ENCODE measurements at places on chromosomes 6 and 20.

GRCh38 chr6:11172501-11173327 is 59.8 kb downstream of the NEDD9 start:
- peak; percentile 73 for DNase-seq

DNA sequence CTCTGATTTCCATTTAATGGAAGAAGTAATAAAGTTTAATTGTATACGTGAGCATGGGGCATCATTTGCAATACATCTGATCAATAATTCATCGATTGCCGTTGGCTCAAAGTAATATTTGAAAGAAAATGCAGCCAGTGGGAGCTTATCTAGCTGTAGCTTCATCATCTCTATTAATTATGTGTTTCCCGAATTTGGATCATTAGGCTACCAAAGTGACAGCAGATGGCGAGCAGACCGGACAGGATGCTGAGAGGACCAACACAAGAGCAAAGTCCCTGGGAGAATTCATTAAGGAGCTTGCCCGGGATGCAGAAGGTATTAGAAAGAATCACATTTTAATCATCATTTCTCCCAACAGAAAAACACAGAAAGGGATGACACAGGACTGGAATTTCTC is 327.1 kb downstream of the ARHGAP18 start:
- no peak for DNase-seq

DNA sequence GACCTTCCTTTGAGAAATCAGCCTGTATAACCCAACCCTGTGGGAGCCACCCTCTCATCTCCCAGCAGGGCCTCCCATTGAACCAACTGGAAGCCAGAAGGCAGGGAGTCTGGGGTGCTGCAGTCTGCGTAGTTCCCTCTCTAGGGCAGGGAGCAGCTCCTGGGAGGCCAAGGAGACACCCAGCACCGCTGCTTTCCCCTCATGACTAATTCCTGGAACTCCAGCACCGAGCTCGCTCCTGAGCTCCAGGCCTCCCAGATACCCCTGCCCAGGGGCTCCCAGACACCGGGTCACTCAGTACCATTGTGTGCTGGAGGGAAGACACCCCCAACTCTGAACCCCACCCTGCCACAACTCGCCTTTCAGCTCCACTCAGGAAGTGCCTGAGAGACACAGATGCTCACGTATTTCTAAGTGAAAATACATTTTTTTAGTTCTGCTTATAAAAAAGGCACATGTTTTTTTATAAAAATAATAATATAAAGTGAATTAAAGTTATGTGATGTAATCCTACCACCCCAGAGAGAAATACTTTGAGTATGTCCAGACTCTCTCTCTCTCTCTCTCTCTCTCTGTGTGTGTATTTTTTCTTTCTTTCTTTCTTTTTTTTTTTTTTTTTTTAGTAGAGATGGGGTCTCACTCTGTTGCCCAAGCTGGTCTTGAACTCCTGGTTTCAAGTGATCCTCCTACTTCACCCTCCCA is 17.5 kb downstream of the PIM1 start:
- no peak for DNase-seq

- no peak for DNase-seq
These were observed 227.3 kb downstream of the TBXT start for GRCh38 chr6:165940366-165940765.

- no peak for DNase-seq
These were observed 17.9 kb upstream of the THEMIS start for GRCh38 chr6:127918506-127919427.

DNA sequence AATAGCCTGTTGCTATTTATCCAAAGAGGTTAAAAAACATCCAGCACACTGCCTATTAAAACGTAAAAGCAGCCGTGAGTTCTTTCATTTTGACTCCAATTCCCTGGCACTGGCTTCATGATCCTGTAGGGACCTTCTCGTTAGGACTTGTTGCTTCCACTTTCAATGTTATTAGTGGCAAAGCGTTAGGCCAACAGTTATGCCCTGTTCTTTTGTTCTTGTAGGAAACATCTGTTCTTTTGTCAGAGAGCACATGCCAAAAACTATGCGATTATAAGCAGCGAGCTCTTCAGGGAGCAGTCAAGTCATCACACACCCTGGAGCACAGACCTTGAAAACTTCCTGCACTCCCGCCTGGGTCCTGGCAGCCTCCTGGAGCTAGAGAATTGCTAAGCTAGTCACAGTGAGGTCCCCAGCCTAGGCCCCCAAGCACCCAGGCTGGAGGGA is 609.5 kb upstream of the ARID1B start:
- no peak for DNase-seq

GRCh38 chr20:63057171-63058117 is 50.7 kb upstream of the BHLHE23 start:
- no peak for DNase-seq

- DNase-seq = no peak
These were observed 139.1 kb downstream of the ARID1B start for GRCh38 chr6:156916130-156916801.

- DNase-seq = no peak
These were observed 108.6 kb downstream of the VIP start for GRCh38 chr6:152859225-152859624.

DNA sequence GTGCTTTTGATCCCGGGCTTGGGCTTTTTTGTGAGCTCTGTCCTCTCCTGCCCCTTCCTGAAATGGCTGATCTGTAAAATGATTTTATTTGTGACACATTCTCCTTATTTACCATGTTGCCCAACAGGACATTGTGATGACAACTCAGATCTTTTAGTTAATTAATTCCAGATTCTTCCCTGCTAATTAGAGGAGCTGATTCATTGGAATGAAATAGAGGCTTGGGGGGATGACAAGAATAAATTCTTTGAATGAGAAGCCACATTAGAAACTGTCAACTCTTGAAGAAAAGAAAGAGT is 26.1 kb upstream of the GABRR1 start:
- DNase-seq = no peak

- no peak for DNase-seq
These were observed 108.0 kb downstream of the PRND start for GRCh38 chr20:4829514-4830215.

DNA sequence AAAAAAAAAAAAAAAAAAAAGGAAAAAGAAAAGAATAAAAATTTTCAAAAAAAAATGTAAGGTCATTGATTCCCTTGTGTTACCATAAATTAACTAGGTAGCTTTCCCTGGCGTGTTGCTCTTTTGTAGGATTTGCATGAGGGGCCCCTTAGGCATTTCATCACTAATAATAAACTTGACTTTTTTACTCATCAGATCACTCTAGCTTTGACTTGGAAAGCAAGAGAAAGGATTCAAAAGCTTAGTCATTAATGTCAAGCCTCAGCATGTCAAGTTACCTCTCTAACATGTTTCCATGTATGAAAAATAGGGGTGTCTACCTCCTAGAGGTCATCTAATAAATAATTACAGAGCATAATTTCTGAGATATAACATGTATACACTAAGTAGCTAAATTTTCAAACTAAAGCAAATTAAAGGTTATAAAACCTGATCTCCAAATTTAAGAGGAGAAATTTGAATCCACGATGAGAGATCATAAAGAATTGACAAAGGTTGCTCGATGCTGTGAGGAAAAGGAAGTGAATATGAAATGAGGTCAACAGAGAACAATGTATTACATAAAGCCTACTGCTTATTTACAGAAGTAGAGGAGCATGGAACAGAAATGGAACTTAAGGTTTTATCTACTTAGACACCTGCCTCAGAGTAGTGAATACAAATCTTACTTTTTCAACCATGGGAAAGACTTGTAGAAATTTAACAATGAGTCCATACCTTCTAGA is 86.8 kb downstream of the ARHGAP18 start:
- no peak for DNase-seq

GRCh38 chr6:149335924-149336608 is 18.6 kb downstream of the TAB2 start:
- no peak for DNase-seq

- no peak for DNase-seq
These were observed 203.8 kb upstream of the LRFN2 start for GRCh38 chr6:40791004-40791403.

DNA sequence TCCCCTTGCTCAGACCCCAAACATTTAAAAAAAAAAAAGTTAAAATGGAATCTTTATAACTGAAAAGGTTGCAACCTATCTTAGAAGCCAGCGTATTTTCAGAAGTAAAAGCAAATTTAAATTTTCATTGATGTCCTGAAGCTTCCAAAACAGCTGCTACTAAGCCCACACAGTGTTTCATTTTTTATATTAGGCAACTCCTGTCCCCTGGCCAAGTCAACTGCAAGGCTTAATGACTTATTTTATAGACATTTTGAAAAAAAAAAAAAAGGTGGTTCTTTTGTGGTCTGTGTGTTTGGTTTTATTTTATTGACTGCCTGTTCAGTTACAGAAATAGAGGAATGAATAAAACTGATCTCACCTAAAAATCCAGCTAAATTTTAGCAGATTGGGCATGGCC is 13.0 kb downstream of the CFAP61 start:
- no peak for DNase-seq

DNA sequence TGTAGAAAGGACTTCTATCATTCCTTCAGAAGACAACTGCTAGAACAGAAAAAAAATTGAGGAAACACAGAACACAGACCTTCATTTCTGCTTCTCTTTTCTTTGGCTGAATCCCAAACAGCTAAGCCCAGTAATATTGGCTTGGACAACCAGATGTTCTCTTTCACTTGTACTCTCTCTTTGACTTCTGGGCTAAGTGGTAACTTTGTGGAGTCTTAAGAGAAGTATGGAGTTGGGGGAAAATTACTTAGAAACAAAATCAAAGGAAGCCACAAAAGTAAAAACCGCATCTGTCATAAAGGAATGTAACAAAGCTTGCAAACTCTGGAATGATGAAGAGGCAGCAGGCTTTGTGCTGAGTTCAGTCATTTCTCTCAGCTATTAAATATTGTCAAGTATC is 587.5 kb downstream of the CBLN4 start:
- no peak for DNase-seq

GRCh38 chr6:118260833-118261232 is 287.3 kb upstream of the PLN start:
- no peak for DNase-seq

DNA sequence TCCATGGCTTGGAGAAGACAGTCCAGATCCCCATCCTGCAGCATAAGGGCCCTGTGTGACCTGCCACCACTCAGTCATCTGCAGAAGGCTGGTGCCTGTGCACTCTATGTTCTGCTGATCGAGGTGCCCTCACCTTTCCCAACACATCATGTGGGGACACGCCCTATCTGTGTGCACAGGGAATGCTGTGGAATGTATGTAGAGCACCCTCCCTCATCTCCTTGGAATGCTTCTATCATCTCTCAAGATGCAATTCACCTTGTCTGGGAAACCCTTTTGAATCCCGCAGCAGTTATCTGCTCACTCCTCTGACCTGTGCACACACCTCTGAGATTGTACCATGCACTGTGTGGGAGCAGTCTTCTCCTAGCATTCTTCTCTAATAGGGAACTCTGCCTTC is 207.2 kb upstream of the SSTR4 start:
- no peak for DNase-seq

DNA sequence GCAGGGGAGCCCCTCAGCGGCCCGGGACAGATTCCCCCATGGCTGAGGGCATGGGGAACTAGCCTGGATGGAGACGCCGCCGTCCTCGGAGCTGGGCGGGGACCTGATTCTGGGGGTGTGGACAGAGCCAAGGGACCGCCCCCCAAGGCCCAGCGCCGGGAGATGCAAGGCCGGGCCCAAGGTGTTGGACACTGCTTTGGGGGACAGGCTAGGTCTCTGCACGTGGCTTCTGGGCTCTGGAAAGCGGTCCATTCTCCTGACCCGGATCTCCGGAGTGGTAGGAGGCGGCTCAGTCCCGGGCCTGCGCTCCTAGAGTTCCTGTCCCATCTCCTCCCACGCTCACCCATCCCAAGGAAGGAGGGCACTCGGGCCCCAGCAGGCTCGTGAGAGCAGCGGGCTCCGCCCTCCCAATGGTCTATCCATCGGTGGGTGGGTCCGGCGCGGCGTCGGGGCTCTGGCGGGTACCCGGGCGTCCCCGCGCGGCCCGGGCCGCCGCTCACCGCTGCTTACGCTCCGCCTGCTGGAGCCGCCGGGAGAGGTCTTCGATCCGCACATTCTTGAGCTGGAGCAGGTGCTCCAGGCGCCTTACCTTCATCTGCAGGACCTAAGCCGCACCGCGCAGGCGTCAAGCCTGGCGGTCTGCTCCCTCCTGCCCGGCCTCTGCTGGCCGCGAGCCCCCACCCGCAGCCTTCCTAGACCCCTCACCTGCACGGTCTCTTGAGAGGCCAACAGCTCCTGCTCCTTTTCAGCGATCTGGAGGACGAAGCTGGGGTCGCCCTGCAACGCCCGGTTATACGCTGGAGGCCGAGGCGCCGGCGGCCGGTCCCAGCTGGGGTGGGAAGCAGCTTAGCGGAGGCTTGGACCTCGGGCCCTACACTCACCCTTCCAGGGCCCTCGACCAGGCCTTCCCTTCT is 3.3 kb downstream of the SPEF1 start:
- DNase-seq = peak; percentile 47

All from neuronal stem cell (in vitro differentiated cells).